ENCODE measurements at places on chromosomes 6 and 20. TPM values are rescaled to one million over a fixed set of nuclear protein-coding genes. Genes with fewer than 3 reads are reported as not detected.

Gene KCNG1
- 2.3 TPM for total RNA-seq

Gene SPEF1
- not detected for total RNA-seq

Gene SRMS
- total RNA-seq = not detected

Gene AGPAT4
- 2.0 TPM for total RNA-seq

Gene SPATS1
- total RNA-seq = not detected

Gene PRKN
- 3.5 TPM for total RNA-seq

Gene BPIFB2
- not detected for total RNA-seq

Gene TFAP2C
- total RNA-seq = not detected

Gene MRAP2
- not detected for total RNA-seq

Gene HUS1B
- 2.5 TPM for total RNA-seq

Gene TPX2
- total RNA-seq = 0.16 TPM

Gene FOXC1
- total RNA-seq = not detected

- DNase-seq = no peak
These were observed 35.0 kb upstream of the STK35 start for GRCh38 chr20:2066461-2067122.

DNA sequence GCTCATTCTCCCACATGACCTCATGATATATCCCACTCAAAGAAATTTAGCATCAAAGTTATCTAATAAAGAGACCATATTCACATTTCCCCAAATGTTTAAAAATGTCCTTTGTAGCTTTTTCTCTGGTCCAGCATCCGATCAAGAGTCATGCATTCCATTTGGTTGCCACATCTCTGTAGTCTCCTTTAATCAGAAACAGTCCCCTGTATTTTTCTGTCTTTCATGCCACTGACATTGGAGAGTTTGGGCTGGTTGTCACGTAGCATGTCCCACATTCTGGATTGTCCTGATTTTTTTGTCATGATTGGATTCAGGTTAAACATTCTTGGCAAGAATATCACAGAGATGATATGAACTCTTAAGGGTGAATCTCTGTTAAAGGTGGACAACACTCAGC is 55.7 kb downstream of the SNX5 start:
- DNase-seq = no peak

DNA sequence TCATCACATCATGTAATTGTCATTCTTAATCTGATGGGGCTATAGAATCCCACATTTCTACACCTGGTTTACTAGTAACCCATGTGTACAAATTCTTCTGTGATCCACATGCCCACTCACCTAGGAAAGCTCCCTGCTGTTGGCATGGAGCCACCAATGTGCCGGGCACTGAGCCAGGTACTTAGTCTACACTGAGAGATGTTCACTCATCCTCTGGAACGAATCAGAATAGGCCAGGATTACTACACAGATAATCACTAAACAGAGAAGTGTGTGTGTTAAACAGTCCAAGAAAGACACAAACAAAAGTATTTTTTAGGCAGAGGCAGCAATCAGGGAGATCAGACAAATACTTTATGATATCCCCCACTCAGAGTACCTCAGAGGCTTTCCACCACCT is 193.2 kb upstream of the VGLL2 start:
- no peak for DNase-seq

GRCh38 chr6:89432875-89433251 is at the start of gene ANKRD6:
Gene ANKRD6, plus strand, starts transcription at chr6:89433152. Its CDS starts 133,825 bp downstream, at chr6:89566977.
- DNase-seq = peak; percentile 84

GRCh38 chr20:63735859-63736718 is at the start of gene LIME1:
Gene LIME1, plus strand, starts transcription at chr20:63736664. Its CDS starts 886 bp downstream, at chr20:63737550.
- peak; percentile 92 for DNase-seq

GRCh38 chr6:156337801-156338200 is 439.4 kb upstream of the ARID1B start:
- DNase-seq = no peak

GRCh38 chr6:114194362-114195026 is 148.3 kb downstream of the HS3ST5 start:
- no peak for DNase-seq

DNA sequence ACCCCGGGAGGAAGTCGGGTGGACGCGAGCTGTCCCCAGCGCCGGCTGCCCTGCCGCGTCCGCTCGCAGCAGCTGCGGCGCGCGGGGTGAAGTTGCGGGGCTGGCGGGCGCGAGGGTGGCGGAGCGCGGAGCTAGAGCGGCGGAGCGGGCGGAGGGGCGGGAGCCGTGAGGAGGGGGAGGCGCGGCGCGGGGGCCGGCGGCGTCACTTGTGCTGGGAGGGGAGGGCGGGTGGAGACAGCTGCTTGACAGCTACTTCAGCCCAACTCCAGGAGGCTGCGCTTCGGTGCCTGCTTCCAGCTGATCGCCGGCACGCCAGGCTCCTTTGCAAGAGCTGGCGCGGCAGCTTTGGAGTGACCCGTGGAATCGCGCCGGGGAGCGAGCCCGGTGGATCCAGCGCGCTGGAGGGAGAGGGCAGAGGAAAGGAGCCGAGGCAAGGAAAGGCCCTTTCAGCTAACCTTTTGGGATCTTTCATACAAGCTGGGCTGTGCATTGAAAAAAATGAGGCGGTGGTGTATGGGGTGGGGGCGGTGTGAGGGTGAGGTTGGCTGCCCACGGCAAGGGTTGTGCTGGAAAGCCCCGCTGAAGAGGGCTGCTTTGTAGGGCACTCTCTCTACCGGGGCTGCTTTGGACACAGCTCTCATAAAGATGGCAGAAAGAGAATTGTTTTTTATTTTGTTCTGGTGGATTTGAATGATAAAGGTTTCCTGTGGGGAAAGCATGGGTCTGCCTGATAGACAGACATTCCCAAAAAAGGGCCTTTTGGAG is 24.6 kb downstream of the RIPOR2 start:
- DNase-seq = peak; percentile 57

- no peak for DNase-seq
These were observed 13.0 kb downstream of the CD83 start for GRCh38 chr6:14130435-14131075.

DNA sequence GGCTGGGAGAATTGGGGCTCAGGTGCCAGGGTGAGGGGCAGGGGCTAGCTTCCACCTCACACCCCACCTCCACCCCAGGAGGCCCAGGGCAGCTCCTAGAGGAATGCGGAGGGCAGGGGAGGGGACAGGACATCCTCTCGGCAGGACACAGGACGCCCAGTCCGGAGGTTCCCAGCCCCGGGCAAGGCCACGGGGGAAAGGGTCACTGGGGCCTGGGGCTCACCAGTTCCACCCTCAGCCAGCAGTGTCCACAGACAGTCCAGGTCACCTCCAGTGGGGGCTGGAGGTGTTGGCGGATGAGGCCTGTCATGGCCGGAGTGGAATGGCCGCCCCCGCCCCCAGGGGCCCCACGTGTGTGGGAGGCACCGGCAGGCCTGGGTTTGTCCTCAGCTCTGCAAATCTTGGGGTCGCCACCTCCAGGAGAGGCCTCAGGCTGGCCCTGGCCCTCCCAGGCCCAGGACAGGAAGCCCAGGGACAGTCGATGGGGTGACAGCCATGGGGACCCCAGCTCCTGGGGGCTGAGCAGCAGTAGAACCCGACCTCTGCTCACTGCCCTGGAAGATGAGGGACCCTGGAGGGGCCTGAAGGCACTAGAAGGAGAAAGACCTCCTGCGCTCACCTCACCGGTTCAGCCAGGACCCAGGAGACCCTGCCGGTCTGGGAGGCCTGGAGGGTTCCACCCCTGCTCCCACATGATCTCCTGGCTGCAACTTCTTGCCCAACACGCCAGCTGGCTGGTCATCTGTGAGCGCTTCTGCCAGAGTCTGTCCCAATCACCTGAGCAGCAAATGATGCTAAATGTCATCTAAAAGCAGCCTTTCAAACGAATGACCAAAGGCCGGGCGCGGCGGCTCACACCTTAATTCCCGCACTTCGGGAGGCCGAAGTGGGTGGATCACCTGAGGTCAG is 13.0 kb upstream of the ABHD16B start:
- no peak for DNase-seq

- DNase-seq = no peak
These were observed 148.8 kb downstream of the PREX1 start for GRCh38 chr20:48679011-48679410.

DNA sequence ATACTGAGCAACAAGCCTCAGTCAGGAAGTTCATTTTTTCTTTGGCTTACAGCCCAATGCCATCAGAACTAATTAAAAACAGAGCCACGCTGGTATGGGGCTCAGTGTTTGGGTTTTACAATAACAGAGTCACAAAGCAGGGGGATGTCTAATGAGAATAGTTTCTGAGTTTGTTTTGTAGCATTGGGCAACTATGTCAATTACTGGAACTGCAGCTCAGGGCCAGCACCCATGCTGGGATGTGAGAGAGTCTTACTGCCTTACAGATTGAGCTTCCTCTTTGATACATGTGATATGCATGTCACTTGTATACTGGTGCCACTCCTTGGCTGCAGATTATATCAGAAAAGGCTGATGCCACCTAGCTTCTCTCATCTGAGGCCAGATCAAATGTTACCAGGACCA is 117.6 kb downstream of the TFAP2B start:
- no peak for DNase-seq
